Activated gamma-delta T cell treated with anti-CD3 and anti-CD28 coated beads, Interleukin-2, amount 50 U/mL, for 16 hours (primary cell): ENCODE measurements at places on chromosomes 1 and 21.

GRCh38 chr1:157167437-157167836 is 29.2 kb upstream of the ETV3 start:
- no peak for DNase-seq

- DNase-seq = no peak
Observed at GRCh38 chr1:194658090-194658439, 1471.7 kb upstream of the B3GALT2 start.

GRCh38 chr1:214473387-214473786 is 78.0 kb downstream of the PTPN14 start:
- no peak for DNase-seq

DNA sequence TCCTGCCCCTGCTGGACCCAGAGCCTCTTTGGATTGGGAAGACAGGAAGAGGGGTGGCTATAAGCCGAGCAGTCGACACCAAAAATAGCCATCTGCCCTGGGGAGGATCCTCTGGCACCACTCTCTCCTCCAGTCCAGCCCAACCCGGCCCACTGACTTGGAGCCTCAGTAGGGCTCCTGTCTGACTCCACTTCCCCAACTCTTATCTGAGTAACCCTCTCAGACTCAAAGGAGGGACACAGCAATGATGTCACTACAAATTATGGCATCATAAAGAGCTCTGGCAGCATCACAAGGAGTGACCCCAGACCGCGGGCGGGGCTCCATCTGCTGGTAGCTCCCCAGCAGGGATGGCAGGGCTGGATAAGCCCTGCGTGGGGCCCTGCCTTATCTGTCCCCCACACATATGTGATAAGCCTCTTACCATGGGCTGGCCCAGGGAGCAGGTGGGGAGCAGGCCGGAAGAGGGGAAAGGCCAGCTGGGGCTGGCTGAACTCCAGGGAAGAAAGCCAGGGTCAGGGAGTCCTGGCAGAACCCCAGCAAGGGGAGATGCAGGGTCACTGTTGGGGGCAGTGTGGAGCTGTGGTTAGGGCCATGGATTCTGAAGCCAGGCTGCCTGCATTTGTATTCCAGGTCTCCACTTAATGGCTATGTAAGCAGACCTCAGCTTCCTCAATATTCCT is 4.6 kb upstream of the SLC6A9 start:
- DNase-seq = no peak

- DNase-seq = no peak
Observed at GRCh38 chr1:229370601-229371021, 27.8 kb upstream of the CCSAP start.

- no peak for DNase-seq
Observed at GRCh38 chr21:38410466-38410865, 87.8 kb downstream of the ERG start.

- DNase-seq = no peak
Observed at GRCh38 chr1:147079400-147080005, 92.8 kb downstream of the PRKAB2 start.

DNA sequence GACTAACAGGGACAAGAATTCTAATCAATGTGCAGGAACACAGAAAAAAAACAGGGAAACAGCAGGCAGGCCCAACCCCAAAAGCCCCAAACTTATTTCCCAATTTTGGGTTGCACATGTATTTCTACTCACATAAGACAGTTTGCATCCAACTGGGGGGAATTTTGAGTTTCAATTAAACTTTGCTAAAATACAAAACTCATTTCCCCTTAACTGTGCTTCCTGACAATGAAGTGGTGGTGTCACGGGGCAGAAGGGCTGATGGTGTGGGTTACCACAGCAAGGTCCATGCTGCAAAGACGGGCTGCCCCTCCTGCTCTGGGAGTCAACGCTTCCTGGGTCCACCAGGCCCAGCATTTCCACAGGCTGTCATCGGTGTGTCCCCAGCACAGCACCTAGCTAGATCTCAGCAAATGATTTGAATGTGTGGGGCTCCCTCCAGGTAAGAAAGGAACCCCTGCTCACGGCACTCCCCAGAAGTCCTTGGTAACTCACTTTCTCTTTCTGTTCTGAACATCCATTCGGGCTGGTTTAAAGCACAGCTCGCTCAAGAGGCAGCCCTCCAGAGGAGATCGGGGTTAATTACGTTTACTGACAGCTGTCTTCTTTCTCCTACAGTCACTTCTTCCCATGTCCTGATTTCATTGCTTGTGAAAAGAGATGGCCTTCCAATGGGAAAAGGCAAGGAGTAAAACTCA is 27.4 kb downstream of the HIVEP3 start:
- peak; percentile 43 for DNase-seq

GRCh38 chr1:78688697-78689096 is 39.1 kb downstream of the IFI44 start:
- no peak for DNase-seq

DNA sequence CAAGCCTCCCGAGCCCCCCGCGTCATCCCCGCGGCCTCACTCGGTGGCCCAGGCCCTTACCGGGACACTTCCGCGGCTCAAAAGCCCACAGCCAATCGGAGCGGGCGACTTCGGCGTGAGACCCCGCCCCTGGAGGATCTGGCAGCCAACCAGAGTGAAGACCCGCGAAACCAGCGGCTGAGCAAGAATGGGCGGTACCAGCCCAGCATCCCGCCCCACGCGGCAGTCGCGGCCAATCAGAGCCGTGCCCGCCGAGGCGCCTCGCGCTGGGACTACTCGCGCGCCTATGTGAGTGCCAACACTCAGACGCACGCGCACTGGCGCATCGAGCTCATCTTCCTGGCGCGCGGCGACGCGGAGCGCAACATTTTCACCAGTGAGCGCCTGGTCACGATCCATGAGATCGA is 22.5 kb downstream of the DISP3 start:
- DNase-seq = no peak

DNA sequence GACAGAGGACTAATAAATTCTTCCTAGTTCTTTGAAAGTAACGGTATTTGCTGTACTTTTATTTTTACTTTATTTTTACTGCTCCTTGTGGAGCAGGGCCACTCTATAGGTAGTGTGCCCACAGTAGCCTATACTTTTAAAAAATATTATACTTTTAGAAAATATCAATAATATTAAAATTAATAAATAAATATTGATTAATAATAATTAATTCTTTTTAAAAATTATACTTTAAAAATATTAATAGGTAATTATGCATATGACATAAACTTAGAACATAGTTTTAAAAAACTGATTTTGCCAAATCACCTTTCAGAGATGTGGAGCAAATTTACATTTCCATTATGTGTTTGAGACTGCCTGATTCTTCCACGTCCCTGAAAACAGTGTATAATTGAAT is 30.8 kb downstream of the ZBED6 start:
- no peak for DNase-seq

GRCh38 chr1:50634251-50634650 is 211.0 kb upstream of the DMRTA2 start:
- DNase-seq = no peak
